ENCODE measurements at places on chromosomes 5 and 9.
A peak's percentile ranks its signal among the peaks of the same experiment; 100 is the strongest.

DNA sequence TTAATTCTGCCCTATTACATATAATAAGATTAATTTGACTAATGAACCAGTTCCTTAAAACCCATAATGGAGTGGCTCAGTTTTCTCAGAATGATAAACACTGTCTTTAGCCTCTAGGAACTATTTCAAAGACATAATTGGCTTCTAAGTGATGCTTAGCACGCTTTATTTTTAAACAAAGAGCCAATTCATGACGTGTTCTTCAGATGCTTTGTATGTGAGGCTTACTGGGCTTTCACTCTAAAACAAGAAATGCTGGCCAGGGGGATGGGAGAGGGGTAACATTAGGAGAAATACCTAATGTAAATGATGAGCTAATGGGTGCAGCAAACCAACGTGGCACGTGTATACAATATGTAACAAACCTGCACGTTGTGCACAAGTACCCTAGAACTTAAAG is 7.6 kb upstream of the SFXN1 start:
- no peak for DNase-seq

- DNase-seq, result no peak
These were observed 25.4 kb downstream of the EXOC3 start for GRCh38 chr5:468401-468800.

- peak; percentile 74 for DNase-seq
These were observed 6.1 kb upstream of the DPM2 start for GRCh38 chr9:127943731-127944144.

DNA sequence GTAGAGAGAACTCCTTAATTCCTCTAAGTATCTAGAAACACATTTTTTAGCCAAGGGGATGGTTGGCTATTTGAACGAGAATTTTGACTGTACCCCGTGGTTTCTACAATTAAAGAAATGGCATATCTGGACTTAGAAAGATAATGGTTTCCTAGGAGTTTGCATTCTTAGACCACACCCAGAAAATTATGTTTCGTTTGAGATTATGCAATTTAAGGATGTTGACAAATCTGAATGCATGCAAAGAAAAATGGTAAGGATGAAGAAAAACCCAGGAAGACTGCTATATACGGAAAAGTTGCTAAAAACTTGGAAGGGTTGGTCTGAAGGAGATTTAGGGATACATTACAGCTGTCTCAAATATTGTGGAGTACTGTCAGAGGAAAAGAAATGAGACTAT is 538.5 kb upstream of the WWC1 start:
- no peak for DNase-seq

- DNase-seq, result no peak
These were observed 261.4 kb upstream of the KLF4 start for GRCh38 chr9:107750741-107751566.

- DNase-seq, result no peak
These were observed 47.8 kb upstream of the ALDH1B1 start for GRCh38 chr9:38344566-38345324.

- DNase-seq, result no peak
These were observed 110.2 kb downstream of the PJA2 start for GRCh38 chr5:109299557-109299956.

- no peak for DNase-seq
These were observed at the start of gene NR2F1-AS1 for GRCh38 chr5:93580927-93581445. NR2F1-AS1 (minus strand) TSS chr5:93581219.

DNA sequence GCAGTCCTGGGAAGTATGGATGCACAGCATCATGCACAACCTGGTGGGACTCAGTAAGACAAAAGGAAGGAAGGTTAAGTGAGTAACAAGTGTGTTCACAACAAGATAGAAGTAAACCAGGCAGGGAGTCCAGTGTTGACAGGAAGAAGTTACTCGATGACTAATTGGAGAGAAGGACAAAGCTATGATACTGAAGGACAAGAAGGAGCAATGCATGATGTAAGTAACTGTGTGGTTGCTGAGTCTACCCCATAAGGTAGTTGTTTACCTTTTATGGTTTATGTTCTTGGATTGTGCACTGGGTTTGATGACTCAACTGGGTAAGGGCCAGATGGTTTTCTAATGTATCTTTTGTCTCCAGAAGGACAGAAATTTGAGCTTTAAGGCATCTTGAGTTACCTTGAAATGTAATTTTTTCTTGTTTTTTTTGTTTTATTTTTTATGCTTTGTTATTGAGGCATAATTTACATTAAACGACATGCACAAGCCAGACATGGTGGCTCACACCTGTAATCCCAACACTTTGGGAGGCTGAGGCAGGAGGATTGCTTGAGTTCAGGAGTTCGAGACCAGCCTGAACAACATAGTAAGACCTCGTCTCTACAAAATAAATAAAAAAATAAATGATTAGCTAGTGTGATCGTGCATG is 89.2 kb upstream of the CAST start:
- no peak for DNase-seq

DNA sequence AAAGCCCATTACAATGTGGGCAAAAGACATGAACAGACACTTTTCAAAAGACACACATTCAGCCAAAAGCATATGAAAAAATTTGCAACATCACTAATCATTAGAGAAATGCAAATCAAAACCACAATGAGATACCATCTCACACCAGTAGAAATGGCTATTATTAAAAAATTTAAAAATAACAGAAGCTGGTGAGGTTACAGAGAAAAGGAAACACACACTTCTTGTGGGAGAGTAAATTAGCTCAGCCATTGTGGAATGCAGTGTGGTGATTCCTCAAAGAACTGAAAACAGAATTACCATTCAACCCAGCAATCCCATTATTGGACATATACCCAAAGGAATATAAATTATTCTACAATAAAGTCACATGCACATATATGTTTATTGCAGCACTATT is 585.2 kb upstream of the TUSC1 start:
- DNase-seq, result no peak

- DNase-seq, result peak; percentile 44
These were observed 759.5 kb downstream of the TAF11L14 start for GRCh38 chr5:18393565-18394442.

GRCh38 chr9:6938873-6939272 is 181.1 kb downstream of the KDM4C start:
- no peak for DNase-seq

GRCh38 chr9:85359161-85359560 is 382.6 kb downstream of the AGTPBP1 start:
- DNase-seq, result no peak

- peak; percentile 45 for DNase-seq
These were observed 145.4 kb upstream of the RAD23B start for GRCh38 chr9:107137495-107138202.

GRCh38 chr9:86262492-86262891 is 3.0 kb upstream of the C9orf153 start:
- DNase-seq, result no peak

GRCh38 chr5:142095651-142096330 is 12.8 kb upstream of the NDFIP1 start:
- DNase-seq, result peak; percentile 72

- DNase-seq, result no peak
These were observed 170.1 kb downstream of the GOLPH3 start for GRCh38 chr5:32003981-32004380.

DNA sequence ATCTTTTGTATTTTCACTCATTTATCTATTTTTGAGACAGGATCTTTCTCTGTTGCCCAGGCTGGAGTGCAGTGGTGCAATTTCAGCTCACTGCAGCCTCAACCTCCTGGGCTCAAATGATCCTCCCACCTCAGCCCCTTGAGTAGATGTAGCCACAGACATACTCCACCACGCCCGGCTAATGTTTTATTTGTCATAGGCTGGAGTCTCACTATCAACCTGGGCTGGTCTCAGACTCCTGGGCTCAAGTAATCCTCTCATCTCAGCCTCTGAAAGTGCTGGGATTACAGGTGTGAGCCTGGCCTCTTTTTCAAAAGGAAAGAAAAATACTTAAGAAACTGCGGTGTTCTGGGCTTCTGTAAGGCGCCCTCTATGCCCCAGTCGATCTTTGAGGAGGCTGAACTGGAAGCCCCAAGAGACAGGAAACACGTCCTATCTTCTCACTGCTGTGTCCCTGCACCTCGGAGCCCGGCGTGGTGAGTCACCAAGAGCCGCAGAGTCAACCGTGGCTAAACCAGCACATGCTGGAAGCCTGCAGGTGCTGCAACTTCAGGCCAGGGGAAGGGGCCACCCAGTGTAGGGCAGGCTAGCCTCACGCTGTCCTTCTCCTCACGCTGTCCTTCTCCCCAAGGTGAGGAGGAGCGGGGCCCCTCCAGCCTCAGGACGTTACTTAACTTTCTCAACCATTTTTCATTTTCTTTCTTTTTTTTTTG is 15.2 kb upstream of the LHX3 start:
- DNase-seq, result no peak

GRCh38 chr9:131590449-131590848 is 45.1 kb downstream of the PRRT1B start:
- DNase-seq, result no peak

DNA sequence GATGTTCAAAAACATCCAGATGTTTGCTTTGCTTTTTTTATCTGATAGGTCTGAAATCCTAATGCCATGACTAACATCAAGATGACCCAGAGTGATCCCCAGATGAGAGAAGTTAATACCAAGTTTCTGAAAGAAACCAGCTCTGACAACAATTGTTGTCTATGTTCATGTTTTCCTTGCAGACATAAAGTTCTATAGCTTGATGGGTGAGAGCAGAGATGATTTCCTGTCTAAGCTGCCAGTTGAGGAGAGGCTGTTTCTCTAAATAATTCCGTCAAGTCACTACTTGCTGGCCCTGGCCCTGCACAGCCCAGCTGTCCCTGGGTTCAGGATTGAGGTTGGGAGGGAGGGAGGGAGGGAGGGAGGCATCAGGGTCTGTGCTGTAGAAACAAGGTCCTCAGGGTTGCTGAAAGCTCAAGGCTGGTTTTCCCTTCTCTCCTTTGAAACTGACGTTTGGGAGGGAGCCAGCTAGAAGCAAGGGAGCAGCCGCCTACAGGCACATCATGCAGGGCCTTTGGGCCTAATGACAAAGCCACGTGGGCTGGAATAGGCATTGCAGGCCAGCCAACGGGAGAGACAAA is 3.9 kb downstream of the SPARC start:
- no peak for DNase-seq

Measured in hematopoietic multipotent progenitor cell treated with erythropoietin and hydrocortisone succinate and interleukin-3 and kit ligand, for 8 days (in vitro differentiated cells).